Adrenal gland (tissue), 19 donors: ENCODE measurements at places on chromosomes 7 and 10. TPM values are rescaled to one million over a fixed set of nuclear protein-coding genes. Genes with fewer than 3 reads are reported as not detected.
A peak's percentile ranks its signal among the peaks of the same experiment; 100 is the strongest.

GRCh38 chr7:29797112-29797944 is 9.0 kb upstream of the WIPF3 start:
- no peak for DNase-seq
- no peaks in the 10 kb centered on the region for H3K36me3 ChIP-seq
- H3K27me3 ChIP-seq, result no peaks in the 10 kb centered on the region
- H3K4me1 ChIP-seq, result peaks cover 3% of the 10 kb centered on the region
- no peak overlapping the region for H3K4me3 ChIP-seq

DNA sequence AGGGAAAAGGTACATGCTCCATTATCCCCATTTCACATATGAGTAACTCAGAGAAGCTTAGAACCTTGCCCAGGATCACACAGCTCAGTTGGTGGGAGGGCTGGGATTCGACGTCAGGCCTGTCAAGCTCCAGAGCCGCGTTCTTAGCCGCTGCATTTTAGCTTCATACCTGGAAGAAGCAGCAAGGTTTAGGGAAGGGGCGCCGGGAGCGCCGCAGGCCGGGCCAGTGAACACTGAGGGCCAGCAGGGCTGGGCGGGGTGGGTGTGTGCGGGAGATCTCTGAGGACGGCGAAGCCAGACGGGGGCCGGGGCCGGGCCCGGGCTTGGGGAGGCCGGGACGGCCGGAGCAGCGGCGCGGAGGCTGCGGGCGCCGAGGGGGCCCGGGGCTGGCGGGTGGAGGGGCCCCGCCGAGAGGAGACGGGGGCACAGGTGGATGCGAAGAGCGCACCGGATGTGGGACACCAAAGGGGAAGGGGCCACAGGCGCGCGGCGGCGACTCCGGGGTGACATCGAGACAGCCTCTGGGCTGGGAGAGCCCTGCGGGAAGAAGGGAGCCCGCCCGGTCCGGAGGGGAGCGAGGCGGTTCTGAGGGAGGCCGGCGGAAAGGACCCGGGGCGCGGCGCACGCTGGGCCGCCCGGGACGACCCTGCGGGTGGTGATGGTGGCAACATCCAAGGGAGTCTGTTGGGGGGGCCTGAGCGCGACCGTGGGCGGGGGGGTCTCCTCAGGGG is 498 bp downstream of the NDST2 start:
- H3K4me3 ChIP-seq, result peak overlapping the region; percentile 39
- H3K36me3 ChIP-seq, result no peaks in the 10 kb centered on the region
- DNase-seq, result peak; percentile 46

DNA sequence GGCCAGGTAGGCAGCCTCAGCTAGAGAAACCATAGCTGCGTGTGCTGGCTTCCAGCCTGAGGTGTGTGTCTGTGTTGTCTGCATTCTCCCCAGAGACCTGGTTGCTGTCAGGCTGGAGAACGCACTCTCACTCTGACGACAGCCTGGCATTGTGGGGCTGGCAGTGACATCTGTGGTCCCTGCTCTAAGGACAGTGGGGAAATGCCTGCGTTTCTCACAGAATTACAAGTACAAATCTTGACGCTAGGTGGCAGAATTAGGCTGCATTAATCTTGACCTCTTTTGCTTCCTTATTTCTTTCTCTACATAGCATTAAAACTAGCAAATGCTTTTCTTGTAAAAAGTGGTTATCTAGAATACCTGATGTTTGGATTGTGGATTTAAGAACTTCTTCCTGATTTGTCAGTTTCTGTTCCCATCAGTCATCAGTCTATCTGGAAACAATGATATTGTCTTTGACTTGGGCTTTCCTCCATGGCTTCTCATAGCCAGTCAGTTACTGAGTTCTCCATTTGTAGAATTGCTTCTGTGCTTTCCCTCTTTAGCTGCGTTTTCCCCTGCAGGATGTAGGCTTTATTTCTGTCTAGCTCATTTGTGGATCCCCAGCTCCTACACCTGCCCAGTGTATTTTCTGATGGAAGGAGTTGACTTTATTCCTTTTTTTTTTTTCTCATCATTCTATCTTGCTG is 86.0 kb downstream of the FANK1 start:
- H3K4me3 ChIP-seq, result no peak overlapping the region
- no peak overlapping the region for H3K27ac ChIP-seq
- DNase-seq, result no peak
- H3K27me3 ChIP-seq, result no peaks in the 10 kb centered on the region

Gene PNLIPRP3
- not detected for total RNA-seq

Gene CALML5
- not detected for total RNA-seq

Gene CCDC3
- 7.2 TPM for total RNA-seq

DNA sequence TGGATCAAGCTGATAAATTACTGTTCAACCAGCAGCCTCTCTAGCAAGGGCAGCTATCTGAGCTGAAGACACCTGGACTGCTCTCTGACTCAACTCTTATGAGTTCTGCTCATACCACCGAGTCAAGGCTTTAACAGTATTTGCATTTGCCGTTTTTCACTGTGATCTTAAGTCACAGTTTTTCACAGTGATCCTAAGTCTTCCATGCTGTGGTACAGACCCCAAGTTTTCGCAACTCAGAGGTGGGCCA is 31.3 kb downstream of the PIP4K2A start:
- no peak for DNase-seq
- H3K36me3 ChIP-seq, result no peaks in the 10 kb centered on the region
- peaks cover 13% of the 10 kb centered on the region for H3K4me1 ChIP-seq
- no peak overlapping the region for H3K4me3 ChIP-seq
- no peaks in the 10 kb centered on the region for H3K27me3 ChIP-seq

Gene HTRA1
- 47.0 TPM for total RNA-seq

DNA sequence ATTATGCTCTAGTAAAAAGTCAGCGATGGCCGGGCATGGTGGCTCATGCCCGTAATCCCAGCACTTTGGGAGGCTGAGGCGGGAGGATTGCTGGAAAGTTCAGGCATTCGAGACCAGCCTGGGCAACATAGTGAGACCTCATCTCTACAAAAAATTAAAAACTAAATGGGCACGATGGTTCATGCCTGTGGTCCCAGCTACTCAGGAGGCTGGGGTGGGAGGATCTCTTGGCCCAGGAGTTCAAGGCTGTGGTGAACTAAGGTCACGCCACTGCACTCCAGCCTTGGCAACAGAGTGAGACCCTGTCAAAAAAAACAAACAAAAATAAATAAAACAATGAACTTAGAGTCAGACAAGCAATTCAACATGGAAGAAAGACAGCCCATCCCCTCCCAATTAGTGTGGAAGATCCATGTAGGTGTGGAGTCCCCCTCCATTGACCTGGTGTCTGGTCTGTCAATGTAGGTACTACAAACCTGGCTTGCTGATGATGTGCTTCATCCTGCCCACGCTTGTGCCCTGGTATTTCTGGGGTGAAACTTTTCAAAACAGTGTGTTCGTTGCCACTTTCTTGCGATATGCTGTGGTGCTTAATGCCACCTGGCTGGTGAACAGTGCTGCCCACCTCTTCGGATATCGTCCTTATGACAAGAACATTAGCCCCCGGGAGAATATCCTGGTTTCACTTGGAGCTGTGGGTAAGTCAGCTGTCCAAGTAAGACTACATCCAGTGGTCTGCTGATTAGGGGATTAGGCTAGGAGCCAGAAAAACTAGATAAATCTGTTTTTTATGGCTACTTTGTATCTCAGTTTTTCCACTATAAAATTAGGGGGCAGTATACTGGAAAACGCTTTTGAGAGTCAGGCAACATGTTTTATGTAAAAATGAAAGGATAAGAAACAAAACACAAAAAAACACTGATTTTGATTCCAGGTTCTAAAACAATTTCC is 9.3 kb downstream of the SCD start:
- H3K36me3 ChIP-seq, result peaks cover 70% of the 10 kb centered on the region
- H3K4me3 ChIP-seq, result no peak overlapping the region
- DNase-seq, result no peak
- H3K27me3 ChIP-seq, result no peaks in the 10 kb centered on the region

- no peak for DNase-seq
- peaks cover 5% of the 10 kb centered on the region for H3K27me3 ChIP-seq
- H3K36me3 ChIP-seq, result no peaks in the 10 kb centered on the region
- H3K4me1 ChIP-seq, result no peaks in the 10 kb centered on the region
These were observed 278.1 kb downstream of the HTR7 start for GRCh38 chr10:90579602-90580242.

DNA sequence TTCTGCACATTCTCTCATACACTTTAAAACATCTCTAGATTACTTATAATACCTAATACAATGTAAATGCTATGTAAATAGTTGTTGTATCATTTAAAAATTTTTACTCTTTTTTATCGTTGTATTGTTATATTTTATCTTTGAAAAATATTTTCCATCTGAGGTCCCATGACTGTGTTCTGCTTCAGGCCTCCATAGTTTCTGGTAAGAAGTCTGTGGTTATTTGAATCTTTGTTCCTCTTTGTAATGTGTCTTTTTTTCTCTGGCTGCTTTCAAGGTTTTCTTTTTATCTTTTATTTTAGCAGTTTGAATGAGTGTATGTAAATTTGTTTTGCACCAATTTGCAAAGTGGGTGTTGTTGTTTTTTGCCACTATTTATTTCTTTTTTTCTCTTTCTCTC is 263.1 kb downstream of the RPS24 start:
- H3K4me1 ChIP-seq, result no peaks in the 10 kb centered on the region
- H3K27me3 ChIP-seq, result no peaks in the 10 kb centered on the region
- no peak for DNase-seq
- no peak overlapping the region for H3K27ac ChIP-seq
